ENCODE measurements at places on chromosomes 16 and 17.
A peak's percentile ranks its signal among the peaks of the same experiment; 100 is the strongest.

DNA sequence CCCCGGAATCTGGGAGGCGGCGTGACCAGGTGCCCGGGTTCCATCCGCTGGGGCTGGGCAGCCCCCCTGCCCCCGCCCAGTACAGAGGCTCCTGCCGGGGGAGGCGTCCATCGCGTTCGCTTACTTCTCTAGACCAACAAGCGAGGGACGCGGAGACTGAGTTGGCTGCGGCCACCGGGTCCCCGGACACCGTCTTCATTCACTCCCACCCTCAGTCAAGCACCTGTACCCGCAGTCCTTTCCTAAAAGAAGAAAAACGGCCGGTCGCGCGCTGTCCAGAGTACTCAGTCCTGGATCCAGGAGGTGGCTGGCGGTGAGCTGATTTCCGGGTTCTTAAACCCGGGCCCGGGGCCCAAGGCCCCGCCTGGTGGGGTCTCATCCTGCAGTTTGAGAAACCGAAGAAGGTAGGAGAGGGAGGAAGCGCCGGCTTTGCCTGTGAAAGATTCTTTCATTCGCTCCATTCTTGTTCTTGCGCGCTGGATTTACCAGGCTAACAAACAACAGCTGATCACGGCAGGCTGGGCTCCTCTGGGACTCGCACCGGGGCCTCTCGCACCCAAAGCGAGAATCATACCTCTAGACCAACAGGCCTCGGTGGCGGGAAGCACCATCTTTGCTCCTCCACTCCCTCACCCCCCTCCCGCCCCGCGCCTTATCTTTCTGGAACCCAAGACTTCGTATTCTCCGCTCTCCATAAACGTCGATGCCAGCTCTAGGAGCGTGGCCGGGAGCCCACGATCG, 17.4 kb upstream of the OR1F1 start:
- H3K4me1 ChIP-seq: peaks cover 25% of the 10 kb centered on the region
- peak overlapping the region; percentile 41 for H3K4me3 ChIP-seq
- DNase-seq: peak; percentile 57
- no peak overlapping the region for H3K27ac ChIP-seq
- no peaks in the 10 kb centered on the region for H3K36me3 ChIP-seq
- peaks cover 89% of the 10 kb centered on the region for H3K27me3 ChIP-seq

DNA sequence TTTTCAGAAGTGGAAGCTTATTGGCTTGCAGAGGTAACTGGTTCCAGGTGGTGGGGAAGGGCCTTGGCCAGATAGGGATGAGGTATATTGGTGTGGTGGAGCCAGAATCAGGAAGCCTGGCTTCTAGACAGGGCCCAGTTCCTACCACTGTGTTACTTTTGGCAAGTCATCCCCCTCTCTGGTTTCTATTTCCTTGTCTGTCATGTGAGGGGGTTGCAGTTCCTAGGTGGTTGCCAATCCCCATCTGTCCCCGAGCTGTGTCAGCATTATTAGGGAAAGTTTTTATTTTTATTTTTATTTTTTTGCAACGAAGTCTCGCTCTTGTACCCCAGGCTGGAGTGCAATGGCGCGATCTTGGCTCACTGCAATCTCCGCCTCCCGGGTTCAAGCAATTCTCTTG, 3.0 kb downstream of the SMCR8 start:
- H3K4me1 ChIP-seq: peaks cover 13% of the 10 kb centered on the region
- no peaks in the 10 kb centered on the region for H3K36me3 ChIP-seq
- H3K4me3 ChIP-seq: no peak overlapping the region
- no peak overlapping the region for H3K27ac ChIP-seq

- no peaks in the 10 kb centered on the region for H3K36me3 ChIP-seq
- H3K4me1 ChIP-seq: peaks cover 30% of the 10 kb centered on the region
- DNase-seq: no peak
- H3K4me3 ChIP-seq: no peak overlapping the region
- peaks cover 17% of the 10 kb centered on the region for H3K27me3 ChIP-seq
- no peak overlapping the region for H3K27ac ChIP-seq
Measured at GRCh38 chr17:77286391-77286640, 145.5 kb downstream of the SEC14L1 start.

GRCh38 chr17:40506786-40507185, 5.4 kb upstream of the TNS4 start:
- H3K4me1 ChIP-seq: peaks cover 12% of the 10 kb centered on the region
- no peak overlapping the region for H3K4me3 ChIP-seq
- no peak for DNase-seq
- no peaks in the 10 kb centered on the region for H3K27me3 ChIP-seq
- H3K36me3 ChIP-seq: no peaks in the 10 kb centered on the region
- H3K27ac ChIP-seq: no peak overlapping the region

GRCh38 chr16:70772493-70772892, 28.5 kb downstream of the VAC14 start:
- DNase-seq: no peak
- H3K27me3 ChIP-seq: no peaks in the 10 kb centered on the region
- H3K27ac ChIP-seq: no peak overlapping the region
- no peaks in the 10 kb centered on the region for H3K36me3 ChIP-seq
- no peaks in the 10 kb centered on the region for H3K4me1 ChIP-seq

GRCh38 chr16:30445408-30446202, at the start of gene SEPHS2:
TSS of gene SEPHS2 (minus strand) at chr16:30445874. CDS start at chr16:30445727, 147 bp downstream.
- H3K36me3 ChIP-seq: no peaks in the 10 kb centered on the region
- H3K4me1 ChIP-seq: peaks cover 7% of the 10 kb centered on the region
- DNase-seq: peak; percentile 94
- H3K4me3 ChIP-seq: peak within 1 kb of the TSS; percentile 82

DNA sequence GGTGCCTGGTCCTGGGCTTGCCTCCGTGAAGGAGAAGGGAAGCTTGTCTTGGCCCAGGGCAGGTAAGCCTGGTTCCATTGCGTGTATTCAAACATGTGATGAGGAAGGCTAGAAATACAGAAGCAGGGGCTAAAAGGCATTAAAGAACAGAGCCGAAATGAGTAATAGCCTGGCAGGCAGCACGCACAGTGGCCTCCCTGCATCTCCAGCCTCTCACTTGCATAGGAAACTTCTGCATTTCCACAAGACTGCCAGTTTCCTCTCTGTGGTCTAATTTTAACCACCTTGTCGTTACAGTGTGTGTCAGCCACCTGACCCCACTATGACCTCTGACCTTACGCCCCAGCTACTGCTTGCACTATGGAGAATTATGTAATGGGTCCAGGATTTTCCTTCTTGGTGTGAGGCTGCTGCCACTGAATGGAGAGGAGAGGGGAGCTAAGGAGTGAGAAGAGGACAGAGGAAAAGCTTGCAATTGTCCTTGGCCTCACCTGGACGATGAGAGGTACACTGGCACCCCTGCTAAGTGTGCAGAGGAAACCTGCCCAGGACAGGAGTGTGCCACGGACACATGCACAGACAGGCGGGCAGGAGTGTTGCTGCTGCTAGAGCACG, 32.8 kb downstream of the HIC1 start:
- no peaks in the 10 kb centered on the region for H3K27me3 ChIP-seq
- no peak for DNase-seq
- no peaks in the 10 kb centered on the region for H3K36me3 ChIP-seq
- no peak overlapping the region for H3K4me3 ChIP-seq
- H3K4me1 ChIP-seq: peaks cover 19% of the 10 kb centered on the region

DNA sequence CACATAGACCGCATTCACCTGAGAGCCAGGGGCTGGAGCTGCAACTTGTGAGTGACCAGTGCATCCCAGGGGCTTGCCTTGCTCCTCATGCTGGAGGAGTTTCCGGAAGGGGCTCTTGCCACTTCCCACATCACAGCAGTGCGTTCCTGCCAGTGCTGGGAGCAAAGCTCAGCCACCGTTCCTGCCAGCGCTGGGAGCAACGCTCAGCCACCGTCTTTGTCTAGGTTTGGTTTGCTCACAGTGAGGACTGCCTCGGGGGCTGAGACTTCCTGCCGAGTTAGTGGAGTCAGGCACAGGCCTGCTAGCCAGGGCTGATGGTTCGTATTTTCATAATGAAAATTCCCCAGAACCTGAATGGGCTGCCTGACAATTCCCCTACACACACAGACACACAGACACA, 5.4 kb upstream of the CHRNE start:
- no peaks in the 10 kb centered on the region for H3K36me3 ChIP-seq
- H3K4me1 ChIP-seq: peaks cover 6% of the 10 kb centered on the region
- no peak overlapping the region for H3K27ac ChIP-seq
- no peak overlapping the region for H3K4me3 ChIP-seq

DNA sequence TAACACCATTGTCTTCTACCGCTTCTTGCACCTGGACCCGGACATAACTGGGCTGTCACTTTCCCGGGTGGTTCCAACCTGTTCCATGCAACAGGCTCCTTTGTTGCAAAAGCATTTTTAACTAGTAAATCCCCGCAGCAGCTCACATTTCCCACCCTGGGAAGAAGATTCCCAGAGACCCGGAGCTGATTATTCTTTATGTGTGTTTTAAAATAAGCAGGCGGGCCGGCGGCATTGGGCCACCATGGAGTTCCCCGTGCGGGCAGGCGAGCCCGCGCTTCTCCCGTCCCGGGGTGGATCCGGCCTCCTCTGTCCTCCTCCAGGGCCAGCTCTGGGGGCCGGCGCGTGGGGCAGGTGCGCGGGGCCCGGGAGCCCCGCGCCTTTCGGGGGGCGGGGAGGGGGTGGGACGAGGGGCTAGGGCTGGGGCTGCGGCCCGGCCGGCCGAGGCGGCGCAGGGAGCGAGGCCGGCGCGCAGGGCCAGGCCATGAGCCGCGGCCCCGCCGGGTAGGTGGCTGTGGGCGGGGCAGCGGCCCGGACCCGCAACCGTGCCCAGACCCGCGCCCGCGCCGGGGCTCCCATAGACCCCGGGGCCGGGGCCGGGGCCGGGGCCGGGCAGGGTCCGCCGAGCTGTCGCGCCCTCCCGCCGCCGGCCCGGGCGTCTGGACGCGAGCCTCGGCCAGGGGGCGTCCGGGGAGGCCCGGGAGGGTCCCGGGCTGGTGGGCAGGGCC, 1.7 kb downstream of the CRAMP1 start:
- DNase-seq: peak; percentile 65
- H3K4me3 ChIP-seq: peak overlapping the region; percentile 93
- H3K27me3 ChIP-seq: peaks cover 16% of the 10 kb centered on the region

- no peak for DNase-seq
- no peak overlapping the region for H3K4me3 ChIP-seq
- H3K27ac ChIP-seq: no peak overlapping the region
- H3K36me3 ChIP-seq: no peaks in the 10 kb centered on the region
- peaks cover 17% of the 10 kb centered on the region for H3K4me1 ChIP-seq
- H3K27me3 ChIP-seq: no peaks in the 10 kb centered on the region
Measured at GRCh38 chr17:4605826-4606225, 21.5 kb downstream of the SMTNL2 start.

GRCh38 chr16:88694221-88695087, 8.1 kb upstream of the SNAI3 start:
- no peaks in the 10 kb centered on the region for H3K36me3 ChIP-seq
- H3K4me3 ChIP-seq: no peak overlapping the region
- no peak overlapping the region for H3K27ac ChIP-seq

GRCh38 chr16:73956587-73957494, 339.8 kb upstream of the PSMD7 start:
- H3K27me3 ChIP-seq: no peaks in the 10 kb centered on the region
- no peak overlapping the region for H3K4me3 ChIP-seq
- DNase-seq: peak; percentile 81
- no peaks in the 10 kb centered on the region for H3K36me3 ChIP-seq
- H3K4me1 ChIP-seq: peaks cover under 1% of the 10 kb centered on the region

- no peak overlapping the region for H3K27ac ChIP-seq
- no peak for DNase-seq
- peaks cover 7% of the 10 kb centered on the region for H3K4me1 ChIP-seq
- peaks cover 34% of the 10 kb centered on the region for H3K27me3 ChIP-seq
- no peak overlapping the region for H3K4me3 ChIP-seq
Measured at GRCh38 chr17:42530952-42531454, 5.0 kb upstream of the NAGLU start.

All from neural progenitor cell (in vitro differentiated cells).